ENCODE measurements at places on chromosomes 2 and 18.

GRCh38 chr2:226738821-226739544 is 60.6 kb downstream of the IRS1 start:
- DNase-seq, result no peak

GRCh38 chr18:62450546-62451410 is 72.0 kb upstream of the ZCCHC2 start:
- peak; percentile 54 for DNase-seq

DNA sequence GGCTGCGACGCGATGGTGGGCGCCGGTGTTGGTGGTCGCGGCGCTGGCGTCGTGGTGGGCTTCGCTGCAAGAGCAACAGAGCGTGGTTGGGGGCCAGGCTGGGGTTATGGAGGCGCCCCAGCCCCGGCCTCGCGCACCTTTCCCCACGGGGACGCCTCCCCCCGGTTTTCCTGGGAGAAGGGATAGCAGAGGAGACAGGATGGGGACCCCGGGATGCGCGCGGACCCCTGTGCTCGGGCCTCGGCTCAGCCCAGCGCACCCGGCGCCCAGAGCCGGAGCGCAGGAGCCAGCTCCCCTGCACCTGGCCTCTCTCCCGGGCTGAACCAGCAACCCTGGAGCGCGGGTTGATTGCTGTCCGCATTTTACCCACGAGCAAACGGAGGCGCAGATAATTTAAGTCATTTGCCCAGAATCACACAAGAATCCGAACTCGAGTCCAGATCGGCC is 1.0 kb downstream of the CD8A start:
- no peak for DNase-seq

DNA sequence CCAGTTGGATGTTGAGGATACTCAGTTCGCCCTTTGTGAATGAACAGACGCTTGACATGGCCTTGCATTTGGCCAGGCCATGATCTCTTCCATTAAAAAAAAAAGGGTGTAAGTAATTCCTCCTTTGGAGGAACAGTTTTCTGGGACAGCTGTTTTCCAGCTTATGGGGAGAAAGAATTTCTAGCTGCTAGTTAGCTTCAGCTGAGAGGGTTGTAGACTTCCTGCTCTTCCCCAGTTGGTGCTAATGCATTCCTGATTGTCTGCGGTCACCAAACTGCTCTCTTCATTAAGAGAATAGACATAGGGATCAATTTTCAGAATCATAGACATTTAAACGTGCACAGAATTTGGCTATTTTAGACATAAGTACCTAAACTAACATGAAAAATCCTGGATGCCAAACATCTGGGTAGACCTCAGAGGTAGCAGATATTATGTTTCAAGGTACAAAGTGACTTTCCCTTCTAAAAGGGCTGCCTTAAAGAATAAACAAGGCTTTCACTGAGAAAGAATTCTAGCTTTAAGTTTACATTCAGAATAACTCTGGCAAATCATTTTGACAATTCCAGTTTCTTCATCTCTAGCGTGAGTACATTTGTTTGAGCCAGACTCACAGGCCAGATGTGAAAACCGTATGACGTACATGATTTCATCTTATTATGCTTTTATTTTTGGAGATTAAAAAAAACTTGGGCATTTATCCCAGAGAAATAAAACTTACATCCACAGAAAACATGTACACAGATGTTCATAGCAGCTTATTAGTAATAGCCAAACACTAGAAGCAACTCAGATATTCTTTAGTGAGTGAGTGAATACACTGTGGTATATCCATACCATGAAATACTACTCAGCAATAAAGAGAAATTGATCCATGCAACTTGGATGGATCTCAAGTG is 71.2 kb downstream of the MAIP1 start:
- DNase-seq, result peak; percentile 72

DNA sequence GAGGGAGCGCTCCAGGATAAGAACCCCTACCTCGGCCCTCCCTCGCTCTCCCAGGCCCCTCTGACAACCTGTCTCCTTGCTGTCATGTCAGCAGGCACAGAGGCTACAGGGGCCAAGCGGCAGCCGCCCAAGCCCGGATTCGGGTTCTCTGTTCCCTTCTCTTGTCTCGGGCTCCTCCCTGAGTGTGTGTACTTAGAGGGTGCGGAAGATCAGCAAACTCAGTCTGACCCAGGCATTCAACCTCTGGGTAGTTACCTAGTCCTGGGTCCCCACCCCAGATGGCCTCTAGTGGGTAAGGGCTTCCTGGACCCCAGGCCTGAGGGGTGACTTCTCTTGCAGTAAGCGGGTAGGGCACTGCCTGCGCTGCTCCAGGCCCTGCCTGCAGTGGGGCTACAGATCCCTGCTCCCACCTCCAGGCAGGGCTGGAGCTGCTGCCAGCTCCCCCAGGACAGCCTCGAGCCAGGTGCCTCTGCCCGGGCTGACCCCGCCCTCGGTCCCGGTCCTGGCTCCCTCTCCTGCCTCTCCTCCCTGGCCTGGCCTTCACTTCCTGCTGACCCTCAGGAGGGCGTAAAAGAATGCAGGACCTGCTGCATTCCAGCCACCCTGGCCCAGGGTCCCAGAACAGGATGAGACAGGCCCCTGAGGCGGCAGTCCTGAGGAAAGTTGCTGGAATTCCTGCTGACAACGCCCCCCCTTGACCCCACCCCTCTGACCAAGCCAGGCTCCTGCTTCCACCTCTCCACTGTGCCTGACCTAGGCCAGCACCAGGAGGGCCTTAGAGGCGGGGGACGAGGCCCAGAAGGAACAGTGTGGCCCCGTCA is 22.0 kb downstream of the GPC1 start:
- DNase-seq, result no peak
